ENCODE measurements at places on chromosomes 5 and 9. TPM values are rescaled to one million over a fixed set of nuclear protein-coding genes. Genes with fewer than 3 reads are reported as not detected.

SLC31A1 gene
- total RNA-seq = 51.1 TPM

HBEGF gene
- total RNA-seq = 4.3 TPM

DNA sequence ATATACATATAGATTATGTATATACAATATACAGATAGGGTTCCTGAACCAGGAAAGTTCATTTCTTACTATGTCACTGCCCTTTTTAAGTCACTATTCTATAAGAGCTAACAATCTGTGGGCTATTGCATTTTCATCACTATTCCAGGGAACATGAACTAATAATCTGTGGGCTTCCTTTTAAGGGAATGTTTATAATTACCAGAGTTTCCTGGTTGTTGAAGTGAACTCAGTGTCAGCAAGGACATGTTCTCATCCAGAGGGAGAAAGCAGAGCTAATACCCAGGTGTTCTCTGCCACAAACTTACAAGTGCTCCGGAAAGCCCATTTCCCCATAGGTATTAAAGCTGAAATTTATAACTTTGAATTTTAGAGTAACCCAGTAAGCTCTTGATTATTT lies 69.6 kb downstream of the CWC27 start:
- no peak overlapping the region for H3K4me3 ChIP-seq
- H3K36me3 ChIP-seq = no peaks in the 10 kb centered on the region
- no peak overlapping the region for H3K27ac ChIP-seq
- DNase-seq = no peak
- no peaks in the 10 kb centered on the region for H3K4me1 ChIP-seq

DNA sequence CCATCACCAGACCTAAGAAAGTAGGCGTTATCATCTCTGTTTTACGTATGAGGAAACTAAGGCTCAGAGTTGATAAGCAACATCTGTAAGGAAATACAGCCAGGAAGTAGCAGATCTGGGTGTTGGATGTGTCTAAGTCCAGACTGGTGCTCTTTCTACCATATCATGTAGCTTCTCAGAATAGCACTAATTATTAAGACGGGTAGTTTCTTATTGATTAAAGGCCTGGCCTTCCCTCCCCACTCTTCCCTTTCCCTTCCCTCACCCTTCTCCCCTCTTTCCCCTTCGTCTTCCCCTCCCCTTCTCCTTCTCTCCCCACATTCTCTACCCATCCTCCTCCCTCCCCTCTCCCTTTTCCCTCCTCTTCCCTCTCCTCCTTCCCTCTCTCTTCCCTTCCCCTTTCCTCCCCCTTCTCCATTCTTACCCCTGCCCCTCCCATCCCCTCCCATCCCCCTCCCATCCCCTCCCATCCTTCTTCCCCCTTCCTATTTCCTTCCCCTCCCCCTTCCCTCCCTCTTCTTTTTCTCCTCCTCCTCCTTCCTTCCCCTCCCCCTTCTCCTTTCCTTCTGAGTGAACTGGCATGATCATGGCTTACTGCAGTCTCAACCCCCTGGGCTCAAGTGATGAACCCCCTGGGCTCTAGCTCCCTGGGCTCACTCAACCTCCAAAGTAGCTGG lies 79.4 kb downstream of the SNX24 start:
- H3K36me3 ChIP-seq = no peaks in the 10 kb centered on the region
- H3K27me3 ChIP-seq = no peaks in the 10 kb centered on the region
- H3K27ac ChIP-seq = no peak overlapping the region
- no peak for DNase-seq
- no peaks in the 10 kb centered on the region for H3K4me1 ChIP-seq

DNA sequence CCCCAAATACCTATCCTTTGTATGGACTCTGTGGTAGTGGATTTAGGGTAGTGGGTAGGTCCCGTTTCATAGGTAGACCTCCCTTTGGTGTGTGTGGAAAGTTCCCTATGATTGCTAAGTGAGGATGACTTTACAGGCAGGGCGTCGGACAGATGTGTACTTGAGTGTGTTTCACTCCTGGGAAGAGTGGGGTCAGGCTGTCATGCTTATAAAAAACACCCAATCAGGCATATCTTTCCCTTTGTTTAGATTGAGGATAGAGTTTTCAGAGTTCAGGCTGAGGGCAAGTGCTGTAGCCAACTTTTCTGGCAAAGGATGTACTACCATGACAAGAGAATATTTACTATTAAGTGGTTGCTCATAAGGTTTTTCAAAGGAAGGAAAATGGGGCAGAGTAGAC lies 242.0 kb downstream of the YTHDC2 start:
- no peak for DNase-seq
- H3K4me1 ChIP-seq = no peaks in the 10 kb centered on the region
- H3K4me3 ChIP-seq = no peak overlapping the region
- H3K27ac ChIP-seq = no peak overlapping the region
- no peaks in the 10 kb centered on the region for H3K36me3 ChIP-seq

- H3K4me3 ChIP-seq = no peak overlapping the region
- H3K27ac ChIP-seq = no peak overlapping the region
- DNase-seq = no peak
- peaks cover 45% of the 10 kb centered on the region for H3K27me3 ChIP-seq
Observed at GRCh38 chr5:83475935-83476814, 4.6 kb downstream of the VCAN start.

NCBP1 gene
- 30.3 TPM for total RNA-seq

DNA sequence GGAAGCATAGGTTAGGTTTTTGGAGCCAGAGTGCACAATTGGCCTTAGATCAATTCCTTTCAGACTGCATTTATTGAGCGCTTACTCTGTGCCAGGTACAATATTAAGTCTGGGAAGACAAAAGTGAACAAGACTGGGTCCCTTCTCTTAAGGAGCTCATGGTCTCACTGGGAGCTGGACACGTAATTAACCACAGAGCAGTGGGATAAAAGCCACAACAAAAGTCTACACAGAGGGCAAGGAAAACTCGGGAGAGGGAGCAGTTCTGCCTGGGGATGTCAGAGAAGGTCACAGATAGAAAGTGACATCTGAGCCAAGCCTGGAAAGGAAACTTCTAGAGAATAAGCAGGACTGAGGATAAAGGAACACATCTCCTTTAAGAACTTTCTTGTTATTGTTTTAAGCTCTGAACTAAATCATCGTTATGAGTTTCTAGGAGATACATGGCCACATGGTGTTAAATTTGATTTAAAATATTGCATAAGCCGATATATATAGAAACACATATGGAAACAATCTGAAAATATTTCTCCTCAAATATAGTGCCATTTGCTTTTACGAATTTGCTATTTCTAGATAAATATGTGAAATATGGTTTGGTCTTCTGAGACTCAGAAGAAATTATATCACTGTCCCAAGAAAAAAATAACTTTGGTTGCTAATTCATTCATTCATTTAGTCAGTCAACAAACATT lies 40.1 kb upstream of the PDE8B start:
- no peaks in the 10 kb centered on the region for H3K4me1 ChIP-seq
- no peak overlapping the region for H3K4me3 ChIP-seq
- H3K27me3 ChIP-seq = no peaks in the 10 kb centered on the region
- H3K36me3 ChIP-seq = no peaks in the 10 kb centered on the region

DNA sequence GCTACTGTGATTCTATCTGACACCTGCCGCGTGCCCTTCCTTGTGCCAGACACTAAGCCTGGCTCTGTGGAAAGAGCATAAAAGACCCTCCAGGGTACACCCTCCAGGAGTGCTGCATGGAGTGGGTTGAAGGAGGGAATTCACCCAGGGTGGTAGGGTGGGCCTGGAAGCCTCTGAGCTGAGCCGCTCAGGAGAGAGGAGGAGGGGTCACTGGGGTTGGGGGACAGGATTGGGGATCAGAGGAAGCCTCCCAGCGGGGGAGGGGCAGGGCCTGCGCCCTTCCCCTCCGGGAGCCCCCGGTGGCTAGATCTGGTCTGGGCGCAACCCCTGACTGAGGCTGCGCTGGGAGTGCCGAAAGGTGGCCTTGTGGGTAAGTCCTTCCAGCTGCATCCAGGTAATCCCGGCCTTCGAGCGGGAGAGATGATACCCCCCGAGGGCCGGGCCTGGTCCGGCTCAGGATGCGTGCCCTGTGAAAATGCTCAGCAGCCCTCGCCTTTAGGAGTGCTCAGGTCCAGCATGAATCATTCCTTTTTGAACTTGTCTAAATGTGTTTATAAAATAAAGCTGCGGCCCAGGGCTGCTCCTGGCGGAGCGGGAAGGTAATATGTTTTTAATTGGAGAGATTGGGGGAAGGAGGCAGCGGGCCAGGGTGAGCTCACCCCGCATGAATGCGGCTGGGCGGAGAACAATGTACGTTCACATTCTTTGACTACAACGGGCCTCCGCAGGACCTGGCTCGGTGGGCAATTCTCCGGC lies 118.1 kb upstream of the SMIM23 start:
- H3K4me1 ChIP-seq = no peaks in the 10 kb centered on the region
- no peak for DNase-seq
- H3K27me3 ChIP-seq = no peaks in the 10 kb centered on the region
- no peak overlapping the region for H3K4me3 ChIP-seq

DNA sequence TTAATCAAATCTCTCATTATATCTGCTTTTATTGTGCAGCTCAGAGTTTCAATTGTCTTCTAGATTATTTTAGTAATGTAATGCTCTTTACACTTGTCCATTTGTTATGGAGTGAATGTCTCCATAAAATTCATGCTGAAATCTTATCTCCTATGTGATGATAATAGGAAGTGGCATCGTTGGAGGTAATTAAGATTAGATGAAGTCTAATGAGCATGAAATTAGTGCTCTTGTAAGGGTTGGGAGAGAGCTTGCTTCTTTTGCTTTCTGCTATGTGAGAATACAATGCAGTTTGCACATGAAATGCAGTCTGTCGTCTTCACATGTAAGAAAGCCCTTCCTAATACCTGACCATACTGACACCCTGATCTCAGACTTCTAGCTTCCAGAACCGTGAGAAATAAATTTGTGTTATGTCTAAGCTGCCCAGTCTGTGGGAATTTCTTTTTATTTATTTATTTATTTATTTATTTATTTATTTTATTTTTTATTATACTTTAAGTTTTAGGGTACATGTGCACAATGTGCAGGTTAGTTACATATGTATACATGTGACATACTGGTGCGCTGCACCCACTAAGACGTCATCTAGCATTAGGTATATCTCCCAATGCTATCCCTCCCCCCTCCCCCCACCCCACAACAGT lies 1399.2 kb upstream of the CDH6 start:
- no peaks in the 10 kb centered on the region for H3K36me3 ChIP-seq
- DNase-seq = no peak
- no peaks in the 10 kb centered on the region for H3K4me1 ChIP-seq
- no peaks in the 10 kb centered on the region for H3K27me3 ChIP-seq

PTPA gene
- total RNA-seq = 94.5 TPM

DNA sequence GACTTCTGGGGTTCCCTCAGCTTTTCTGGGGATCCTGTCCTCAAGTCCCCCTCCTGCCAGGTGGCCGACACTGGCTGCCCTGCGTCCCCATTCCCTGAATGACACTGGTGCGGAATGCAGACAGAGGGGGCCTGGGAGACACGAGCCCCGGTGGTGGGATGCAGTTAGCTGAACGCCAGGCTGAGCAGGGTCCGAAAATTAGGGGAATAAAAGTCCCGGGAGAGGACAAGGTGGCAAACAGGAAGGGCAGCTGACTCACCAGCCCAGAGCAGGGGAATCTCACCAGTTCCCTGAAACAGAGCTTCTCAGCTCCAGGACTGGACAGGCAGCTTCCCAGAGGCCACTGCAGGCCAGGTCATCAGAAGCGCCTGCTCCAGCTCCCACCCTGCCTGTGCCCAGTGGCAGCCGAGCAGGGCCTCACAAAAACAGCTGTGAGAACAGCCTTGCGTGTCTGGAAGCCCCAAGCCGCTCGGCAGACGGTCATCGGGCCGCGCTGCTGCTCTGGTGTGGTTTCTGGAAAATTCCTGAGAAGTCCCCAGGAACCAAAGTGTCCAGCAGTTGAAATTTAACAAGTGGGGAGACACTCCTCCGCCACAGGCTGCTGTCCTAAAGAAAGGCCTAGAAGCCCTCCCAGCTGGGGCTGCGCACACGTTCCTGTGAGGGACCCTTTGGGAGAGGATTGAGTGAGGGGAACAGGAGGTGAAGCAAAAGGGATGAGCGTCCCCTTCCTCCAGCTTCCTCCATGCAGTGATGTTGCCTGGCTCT lies 47.6 kb upstream of the EXOC3 start:
- peaks cover 9% of the 10 kb centered on the region for H3K27me3 ChIP-seq
- H3K36me3 ChIP-seq = no peaks in the 10 kb centered on the region
- H3K27ac ChIP-seq = no peak overlapping the region
- no peaks in the 10 kb centered on the region for H3K4me1 ChIP-seq
- DNase-seq = no peak

GRCh38 chr5:159547466-159548195 lies 217.3 kb upstream of the IL12B start:
- H3K27me3 ChIP-seq = no peaks in the 10 kb centered on the region
- DNase-seq = no peak
- H3K4me3 ChIP-seq = no peak overlapping the region
- no peaks in the 10 kb centered on the region for H3K4me1 ChIP-seq

PLPP7 gene
- 1.1 TPM for total RNA-seq

DNA sequence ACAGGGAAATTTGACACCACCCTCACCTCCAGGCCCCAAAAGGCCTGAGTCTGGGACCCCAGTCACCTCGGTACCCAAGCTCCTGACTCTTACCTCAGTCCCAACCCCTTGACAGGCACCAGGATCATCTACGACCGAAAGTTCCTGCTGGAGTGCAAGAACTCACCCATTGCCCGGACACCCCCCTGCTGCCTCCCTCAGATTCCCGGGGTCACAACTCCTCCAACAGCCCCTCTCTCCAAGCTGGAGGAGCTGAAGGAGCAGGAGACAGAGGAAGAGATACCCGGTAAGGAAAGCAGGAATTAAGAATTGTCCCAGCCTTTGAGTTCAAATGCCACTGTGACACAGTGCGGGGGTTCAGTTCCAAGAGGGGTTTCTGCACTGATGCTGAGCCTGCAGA lies 1.3 kb downstream of the EIF4EBP3 start:
- peak overlapping the region; percentile 93 for H3K27ac ChIP-seq
- no peak overlapping the region for H3K4me3 ChIP-seq
- peaks cover 22% of the 10 kb centered on the region for H3K4me1 ChIP-seq
- H3K27me3 ChIP-seq = no peaks in the 10 kb centered on the region
- peaks cover 13% of the 10 kb centered on the region for H3K36me3 ChIP-seq

DNA sequence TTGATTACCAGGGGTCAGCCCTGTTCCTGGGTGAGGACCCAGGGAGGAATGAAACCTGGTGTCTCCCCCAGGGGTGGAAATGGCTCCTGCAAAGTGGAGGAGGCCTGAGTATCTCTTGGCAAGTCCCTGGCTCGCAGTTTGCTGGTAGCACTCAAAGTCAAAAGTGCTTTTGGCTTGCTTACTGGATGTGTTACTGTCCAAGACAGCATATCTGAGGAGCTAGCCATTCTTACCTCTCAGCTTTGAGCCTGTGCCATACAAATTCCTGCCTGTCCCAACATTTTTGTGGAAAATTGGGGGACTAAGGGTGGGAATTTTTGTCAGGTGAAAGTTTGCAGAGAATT lies 9.9 kb downstream of the ZNF618 start:
- H3K27me3 ChIP-seq = no peaks in the 10 kb centered on the region
- no peaks in the 10 kb centered on the region for H3K4me1 ChIP-seq
- H3K4me3 ChIP-seq = no peak overlapping the region
- no peak for DNase-seq
- no peak overlapping the region for H3K27ac ChIP-seq
- H3K36me3 ChIP-seq = no peaks in the 10 kb centered on the region

All from colonic mucosa (tissue), 4 donors.